NCI-H748 treated with DMSO at 0.1 percent for 48 hours (cell line): ENCODE measurements at places on chromosomes 16 and 17.

DNA sequence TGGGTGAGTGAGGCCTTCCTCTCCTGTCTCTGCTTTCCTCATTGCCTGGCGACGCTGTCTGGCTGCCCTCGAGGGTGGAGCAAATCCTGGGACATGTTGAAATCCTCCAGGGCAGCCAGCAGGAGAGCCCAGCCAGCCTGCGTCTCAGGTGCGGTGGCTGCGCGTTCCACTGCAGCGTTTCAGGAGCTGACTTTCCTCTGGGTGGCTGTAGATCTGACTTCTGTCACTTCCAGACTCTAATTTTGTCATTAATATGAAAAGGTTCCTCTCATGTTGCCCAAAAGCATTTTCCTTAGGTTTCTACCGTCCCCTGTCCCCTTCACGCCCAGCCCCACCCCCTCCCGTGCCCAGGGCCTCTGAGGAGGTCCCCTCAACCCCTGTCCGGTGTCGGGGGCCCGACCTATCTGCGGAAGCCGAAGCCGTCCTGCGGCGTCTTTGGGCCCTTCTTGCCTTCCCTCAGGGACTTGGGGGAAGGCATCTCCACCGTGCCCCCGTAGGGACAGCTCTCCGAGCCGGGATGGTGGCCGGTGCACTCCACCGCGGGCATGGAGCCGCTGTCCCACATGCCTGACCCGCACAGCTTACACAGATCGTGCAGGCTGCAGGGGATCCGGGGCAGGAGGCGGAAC is 95.1 kb downstream of the TBC1D16 start:
- DNase-seq = no peak

DNA sequence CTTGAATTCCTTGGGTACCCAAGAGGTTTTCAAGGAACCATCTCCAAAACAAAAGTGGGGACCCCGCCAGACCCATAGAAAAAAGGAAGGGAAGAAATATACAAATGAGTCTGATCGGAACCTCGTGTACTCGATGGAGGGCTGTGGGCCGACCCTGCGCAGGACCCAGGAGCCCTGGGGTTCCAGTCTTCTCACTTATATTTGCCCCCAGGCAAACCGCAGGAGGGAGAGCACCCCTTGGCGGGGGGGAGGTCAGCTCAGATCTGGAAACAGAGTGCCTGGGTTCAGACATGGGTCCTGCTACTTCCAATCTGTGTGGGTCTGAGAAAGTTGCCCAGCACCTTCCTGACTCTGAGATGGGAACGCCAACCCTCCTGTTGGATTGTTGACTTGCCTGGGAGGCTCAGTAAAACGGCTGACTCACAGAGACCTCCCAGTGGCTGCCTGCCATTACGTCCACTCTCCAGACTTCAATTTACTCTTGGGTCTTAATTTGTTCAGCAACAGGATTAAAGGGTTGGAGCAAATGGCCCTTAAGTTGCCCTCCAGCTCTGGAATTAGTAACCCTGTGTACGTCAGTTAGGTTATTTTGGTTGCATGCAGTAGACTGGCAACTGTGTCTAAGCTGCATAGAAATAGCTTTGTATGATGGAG is 24.9 kb upstream of the CACNG4 start:
- no peak for DNase-seq

DNA sequence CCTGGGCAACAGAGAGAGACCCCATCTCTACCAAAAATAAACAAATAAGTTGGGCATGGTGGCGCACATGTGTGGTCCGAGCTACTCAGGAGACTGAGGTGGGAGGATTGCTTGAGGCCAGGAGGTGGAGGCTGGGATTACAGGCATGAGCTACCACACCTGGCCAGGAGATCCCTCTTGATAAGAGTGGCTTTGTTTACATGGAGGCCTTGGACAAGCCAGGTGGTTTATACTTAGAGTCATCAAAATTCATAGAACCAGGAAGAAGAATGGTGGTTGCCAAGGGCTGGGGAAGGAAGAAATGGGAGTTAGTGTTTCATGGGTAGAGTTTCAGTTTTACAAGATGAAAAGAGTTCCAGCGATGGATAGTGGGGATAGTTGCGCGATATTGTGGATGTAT is 8.8 kb upstream of the ZFP1 start:
- DNase-seq = no peak

DNA sequence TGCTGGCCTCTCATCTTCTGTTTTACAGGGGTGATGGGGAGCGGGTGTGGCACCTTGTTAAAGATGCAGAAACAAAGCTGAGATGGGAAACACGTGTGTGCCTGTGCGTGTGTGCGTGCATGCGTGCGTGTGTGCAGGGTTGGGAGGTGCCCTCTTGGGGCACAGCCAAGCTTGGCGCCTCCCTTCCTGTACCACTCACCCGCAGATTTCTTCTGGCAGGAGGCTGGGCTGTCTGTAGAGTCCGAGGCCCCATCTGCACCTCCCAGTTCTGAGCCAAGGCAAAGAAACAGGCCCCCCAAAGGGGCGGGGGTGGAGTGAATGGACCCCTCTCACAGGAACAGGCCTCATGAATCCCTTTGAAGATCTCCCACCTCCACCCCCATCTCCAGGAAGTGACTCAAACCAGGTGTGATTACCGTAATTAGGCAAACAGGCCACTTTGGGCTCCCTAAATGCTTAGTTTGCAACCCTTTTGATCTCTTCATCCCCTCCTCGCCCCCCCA is 20.9 kb downstream of the TNS4 start:
- DNase-seq = no peak

- DNase-seq = no peak
Observed at GRCh38 chr17:82231562-82232321, 2.9 kb downstream of the SLC16A3 start.

DNA sequence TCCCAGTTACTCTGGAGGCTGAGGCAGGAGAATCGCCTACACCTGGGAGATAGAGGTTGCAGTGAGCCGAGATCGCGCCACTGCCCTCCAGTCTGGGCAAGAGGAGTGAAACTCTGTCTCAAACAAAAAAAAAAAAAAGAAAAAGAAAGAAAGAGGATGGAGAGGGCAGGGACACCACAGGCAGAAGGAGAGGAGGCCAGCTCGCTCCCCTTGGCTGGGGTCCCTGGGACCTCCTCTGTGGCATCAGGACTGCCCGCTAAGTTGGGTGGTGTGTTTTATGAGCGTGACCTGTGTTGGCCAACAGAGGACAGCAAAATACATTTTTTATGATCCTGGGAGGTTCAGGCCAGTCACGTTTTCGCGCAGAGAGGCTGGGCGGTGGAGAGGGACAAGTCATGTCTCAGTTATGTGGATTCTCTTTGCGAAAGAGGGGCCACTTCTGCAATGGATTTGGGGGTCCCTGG is 229.6 kb downstream of the MRTFB start:
- peak; percentile 44 for DNase-seq

- no peak for DNase-seq
Observed at GRCh38 chr16:55391760-55392375, 67.9 kb downstream of the IRX6 start.

DNA sequence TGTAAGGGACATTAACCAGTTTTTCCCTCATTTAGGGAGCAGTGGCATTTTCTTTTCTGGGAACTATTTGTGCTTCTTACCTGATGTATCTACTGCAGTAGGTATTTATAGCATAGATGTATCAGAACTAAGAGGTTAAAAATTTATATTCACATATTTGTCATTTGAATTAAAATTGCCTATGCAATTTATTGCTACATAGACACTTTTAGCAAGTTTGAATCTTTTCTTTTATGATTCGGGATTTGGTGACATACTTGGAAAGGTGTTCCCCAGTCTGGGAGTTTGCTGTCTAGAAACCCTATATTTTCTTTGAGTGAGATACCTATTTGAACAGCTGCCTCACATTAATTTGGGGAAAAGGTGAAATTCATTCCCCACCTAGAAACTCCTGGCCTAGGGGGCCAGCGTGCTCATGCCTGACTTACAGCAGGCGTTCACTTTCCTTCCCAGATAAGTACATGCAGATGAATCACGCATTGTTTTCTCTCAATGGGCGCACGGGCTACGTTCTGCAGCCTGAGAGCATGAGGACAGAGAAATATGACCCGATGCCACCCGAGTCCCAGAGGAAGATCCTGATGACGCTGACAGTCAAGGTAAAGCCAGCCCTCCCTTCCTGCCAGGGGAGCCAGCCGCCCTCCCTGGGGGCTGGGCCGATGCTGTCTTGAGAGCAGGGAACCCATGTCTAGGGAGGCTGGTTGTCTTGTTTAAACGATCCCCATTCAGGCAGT is 73.8 kb downstream of the SDR42E1 start:
- DNase-seq = peak; percentile 4

- no peak for DNase-seq
Observed at GRCh38 chr16:66382966-66383299, 16.4 kb downstream of the CDH5 start.

DNA sequence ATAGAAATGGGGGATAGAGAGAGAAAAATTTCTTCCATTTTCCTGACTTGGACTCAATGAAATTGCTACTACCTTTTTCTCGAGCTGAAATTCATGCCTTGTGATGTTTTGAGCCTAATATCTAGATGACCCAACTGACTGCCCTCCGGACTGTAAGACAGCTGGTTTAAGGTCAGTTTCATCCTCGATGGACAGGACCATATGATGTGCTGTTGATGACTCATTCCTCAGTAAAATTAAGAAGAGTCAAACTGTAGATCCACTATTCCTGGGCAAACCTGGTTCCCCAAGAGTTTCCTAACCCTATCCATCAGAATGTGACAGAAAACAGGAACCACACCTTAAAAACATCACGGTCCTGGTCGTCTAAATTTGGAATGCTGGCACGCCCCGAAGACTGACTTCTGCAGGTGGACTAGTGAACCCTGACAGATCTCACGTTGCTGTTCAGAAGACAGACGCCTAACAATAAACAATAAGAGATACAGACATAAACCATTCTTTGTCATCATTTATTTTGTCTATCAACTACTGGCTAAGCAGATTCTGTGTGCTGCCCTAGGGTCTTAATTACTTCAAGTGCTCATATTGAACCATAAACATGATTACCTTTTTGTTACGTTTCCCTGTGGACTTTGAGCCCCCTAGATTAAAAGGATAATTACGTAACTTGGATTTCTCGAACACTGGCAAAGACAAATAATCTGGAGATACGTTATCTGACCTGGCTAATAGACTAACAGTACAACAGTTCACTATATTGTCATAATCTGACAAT is 45.1 kb upstream of the NOS2 start:
- peak; percentile 15 for DNase-seq

DNA sequence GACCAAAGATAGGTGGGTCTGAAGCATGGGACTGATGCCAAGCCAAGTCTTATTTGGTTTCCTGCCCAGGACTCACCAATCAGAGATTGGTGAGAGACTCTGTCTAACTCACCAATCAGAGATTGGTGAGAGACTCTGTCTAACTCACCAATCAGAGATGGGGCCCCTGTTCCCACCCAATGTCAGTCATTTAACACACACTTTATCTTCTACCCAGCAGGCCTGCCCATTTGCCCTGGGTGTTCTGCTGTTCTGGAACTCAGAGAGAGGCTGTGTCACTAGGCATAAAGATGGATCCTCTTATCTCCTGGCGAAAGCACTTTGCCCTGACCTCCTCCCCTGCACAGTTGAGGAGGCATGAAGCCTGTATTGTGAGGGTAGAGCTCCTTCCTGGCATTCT is 5.4 kb upstream of the RHOT1 start:
- DNase-seq = no peak

GRCh38 chr16:55853114-55853513 is 20.2 kb upstream of the CES1 start:
- no peak for DNase-seq

- no peak for DNase-seq
Observed at GRCh38 chr16:27772093-27772825, 222.3 kb downstream of the KATNIP start.

- no peak for DNase-seq
Observed at GRCh38 chr16:12675852-12676251, 127.8 kb downstream of the CPPED1 start.

- no peak for DNase-seq
Observed at GRCh38 chr16:53946746-53947386, 242.9 kb downstream of the FTO start.

GRCh38 chr16:48099455-48099854 is 56.3 kb downstream of the ABCC12 start:
- DNase-seq = no peak

GRCh38 chr17:6097005-6097279 is 26.8 kb downstream of the WSCD1 start:
- no peak for DNase-seq

- no peak for DNase-seq
Observed at GRCh38 chr16:4200000-4200780, 41.7 kb downstream of the SRL start.

DNA sequence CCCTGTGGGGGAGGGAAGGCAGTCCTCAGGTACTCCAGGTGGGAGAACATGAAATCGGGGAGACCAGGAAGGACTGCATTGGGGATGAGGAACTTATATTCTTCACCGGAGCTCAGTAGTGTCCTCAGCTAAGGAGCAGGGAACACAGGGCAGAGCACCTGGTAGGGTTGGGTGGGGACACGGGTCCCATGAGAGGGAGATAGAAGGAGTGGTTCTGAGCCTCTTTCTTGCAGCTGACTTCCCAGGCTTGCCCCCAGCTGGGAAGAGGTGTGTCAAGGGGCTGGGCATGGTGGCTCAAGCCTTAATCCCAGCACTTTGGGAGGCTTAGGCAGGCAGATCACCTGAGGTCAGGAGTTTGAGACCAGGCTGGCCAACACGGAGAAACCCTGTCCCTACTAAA is 2.1 kb downstream of the FHOD1 start:
- DNase-seq = no peak

DNA sequence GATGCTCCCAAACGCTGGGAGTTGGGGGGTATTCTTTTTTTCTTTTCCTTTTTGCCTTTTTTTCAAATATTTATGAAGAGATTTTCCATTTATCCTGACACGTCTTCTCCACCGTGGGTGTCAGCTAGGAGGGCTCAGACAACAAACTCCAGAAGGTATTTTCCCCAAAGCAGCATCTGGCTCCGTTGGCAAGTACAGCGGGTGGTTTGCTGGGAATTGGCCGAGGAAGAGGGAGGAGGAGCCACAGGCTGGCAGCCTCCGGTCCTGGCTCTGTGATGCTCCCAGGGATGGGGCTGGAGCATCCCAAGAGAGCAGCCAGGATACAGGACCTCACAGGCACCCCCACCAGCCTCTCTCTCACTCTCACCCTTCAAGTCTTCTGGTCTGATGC is 10.9 kb upstream of the CACNG4 start:
- no peak for DNase-seq

DNA sequence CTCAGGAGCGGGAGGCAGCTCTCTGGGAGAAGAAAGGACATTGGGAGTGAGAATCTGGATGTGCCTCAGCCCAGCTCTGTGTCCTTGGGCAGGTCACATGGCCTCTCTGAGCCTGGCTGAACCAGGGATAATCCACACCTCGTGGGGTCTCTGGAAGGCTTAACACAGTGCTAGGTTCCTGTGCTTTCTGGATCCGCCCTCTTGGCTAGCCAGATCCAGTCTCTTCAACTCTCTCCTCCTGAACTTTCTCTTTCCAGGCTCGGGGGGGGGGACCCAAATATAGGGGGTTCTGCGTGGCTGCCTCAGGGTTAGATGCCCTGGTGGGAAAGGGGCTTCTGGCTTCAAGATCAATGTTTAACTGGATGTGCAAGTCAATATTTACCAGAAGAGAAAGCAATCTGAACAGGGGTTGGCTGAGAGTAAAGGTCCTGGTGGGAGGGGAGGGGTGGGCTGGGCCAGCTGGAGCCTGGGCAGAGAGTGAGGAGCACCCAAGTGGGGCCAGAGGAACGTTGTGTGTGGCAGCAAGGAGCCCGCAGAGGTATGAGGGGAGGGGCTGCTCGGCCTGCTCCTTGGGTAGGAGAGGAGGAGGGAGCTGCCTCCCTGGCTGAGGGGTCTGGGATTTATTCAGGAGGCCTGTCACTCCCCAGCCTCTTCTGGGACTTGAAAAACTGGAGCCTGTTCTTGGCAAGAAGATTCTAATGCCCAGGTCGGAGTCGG is at the start of gene SERPINF2:
TSS of gene SERPINF2 (plus strand) at position 501 of the 717 bp plus-strand sequence. CDS start 2,125 bp downstream, outside the sequence.
- DNase-seq = no peak
